ENCODE measurements at places on chromosomes 3 and 15.

DNA sequence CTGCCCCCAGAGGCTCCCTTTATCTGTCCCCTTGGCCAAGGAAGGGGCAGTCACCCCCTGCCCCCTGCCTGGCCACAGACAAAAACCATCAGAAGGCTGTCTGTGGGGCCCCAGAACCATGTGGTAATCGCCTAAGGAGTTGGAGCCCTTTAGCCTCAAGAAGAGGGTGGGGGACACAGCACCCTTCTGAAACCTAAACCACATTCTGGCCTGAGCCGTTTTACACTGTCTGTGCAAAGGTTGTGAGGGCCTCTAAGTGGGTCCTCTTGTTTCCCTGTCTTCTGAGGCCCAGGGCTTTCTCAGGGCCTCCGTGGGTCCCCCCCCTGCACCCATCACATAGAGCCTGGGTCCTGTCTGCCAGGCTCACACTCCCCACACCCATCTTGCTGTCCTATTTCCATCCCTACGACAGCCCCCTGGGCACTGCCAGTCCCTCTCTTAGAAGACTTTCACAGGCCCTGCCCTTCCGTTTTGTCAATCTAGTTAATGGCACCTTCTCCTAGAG, 17.9 kb upstream of the RPUSD3 start:
- DNase-seq = no peak

DNA sequence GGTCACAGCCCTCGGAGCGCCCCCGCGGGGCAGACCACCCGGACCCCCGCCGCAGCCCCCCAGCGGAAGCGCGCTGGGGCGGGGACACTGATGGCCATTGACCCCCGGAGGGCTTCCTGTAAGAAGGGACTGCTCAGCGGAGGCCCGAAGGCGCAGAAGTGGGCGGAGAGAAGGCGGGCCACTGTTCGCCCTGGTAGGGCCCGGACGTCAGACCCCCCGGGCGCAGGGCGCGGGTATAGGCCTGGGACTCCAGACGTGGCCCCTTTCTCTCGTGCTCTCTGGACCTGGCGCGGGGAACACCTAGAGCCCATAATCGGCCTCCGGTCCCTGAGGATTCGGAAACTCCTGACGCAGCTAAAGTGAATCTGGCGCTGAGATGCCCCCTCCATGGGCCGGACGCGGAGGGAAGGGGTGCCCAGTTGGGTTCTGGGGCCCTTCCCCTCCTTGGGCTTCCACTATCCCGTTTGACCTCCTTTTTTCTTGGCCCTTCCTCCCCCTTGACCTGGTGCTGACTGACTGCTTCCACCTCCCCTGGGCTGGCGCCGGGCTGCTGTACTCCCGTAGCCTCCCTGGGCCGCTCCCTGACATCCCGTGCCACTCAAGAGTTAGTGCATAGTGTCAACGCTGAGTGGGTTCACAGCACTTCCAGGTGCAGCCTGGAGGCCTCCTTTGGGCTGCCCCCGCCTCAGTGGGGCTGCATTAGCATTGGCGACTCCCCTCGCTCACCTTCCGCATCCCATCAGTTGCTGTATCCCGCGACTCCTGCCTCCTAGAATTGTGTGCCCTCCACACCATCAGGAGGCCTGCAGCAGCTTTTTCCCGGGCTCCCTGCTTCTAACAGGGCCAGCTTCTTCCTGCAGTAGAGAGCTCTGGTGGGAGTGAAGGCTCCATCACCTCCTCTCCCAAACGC, 694 bp downstream of the ABTB1 start:
- DNase-seq = peak; percentile 52

GRCh38 chr3:24420224-24420623, 74.4 kb downstream of the THRB start:
- DNase-seq = no peak

DNA sequence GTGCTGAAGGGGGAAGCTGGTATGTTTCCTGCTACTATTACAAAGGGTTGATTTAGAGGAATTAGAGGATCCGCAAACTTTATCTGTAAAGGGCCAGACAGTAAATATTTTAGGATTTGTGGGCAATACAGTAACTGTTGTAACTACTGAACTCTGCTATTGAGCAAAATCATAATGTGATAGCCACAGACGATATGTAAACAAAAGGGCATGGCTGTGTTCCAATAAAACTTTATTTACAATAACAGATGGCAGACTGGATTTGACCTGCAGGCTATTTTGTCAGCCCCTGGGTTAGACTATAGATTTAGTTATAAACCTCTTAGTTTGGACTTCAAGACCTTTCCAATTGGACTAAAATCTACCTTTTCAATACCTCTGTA, 27.8 kb upstream of the KCNMB2 start:
- DNase-seq = no peak

DNA sequence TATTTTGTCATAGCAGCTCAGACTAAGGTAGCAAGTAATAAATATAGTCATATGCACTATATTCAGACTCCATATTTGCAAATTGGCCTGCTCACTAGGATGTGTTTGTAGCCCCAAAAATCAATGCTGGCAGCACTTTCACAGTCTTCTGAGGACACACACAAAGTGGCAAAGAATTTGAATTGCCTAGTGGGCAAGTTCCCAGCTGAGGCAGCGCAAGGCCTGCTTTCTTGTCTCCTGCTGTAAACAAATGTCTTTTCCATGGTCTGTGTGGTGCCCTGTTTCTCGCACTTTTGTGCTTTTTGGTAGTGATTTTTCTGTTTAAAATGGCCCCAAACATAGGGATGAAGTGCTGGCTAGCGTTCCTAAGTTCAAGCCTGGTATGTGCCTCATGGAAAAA, 416.0 kb downstream of the OCA2 start:
- no peak for DNase-seq

GRCh38 chr15:78244101-78244500, 9.7 kb upstream of the ACSBG1 start:
- DNase-seq = no peak

DNA sequence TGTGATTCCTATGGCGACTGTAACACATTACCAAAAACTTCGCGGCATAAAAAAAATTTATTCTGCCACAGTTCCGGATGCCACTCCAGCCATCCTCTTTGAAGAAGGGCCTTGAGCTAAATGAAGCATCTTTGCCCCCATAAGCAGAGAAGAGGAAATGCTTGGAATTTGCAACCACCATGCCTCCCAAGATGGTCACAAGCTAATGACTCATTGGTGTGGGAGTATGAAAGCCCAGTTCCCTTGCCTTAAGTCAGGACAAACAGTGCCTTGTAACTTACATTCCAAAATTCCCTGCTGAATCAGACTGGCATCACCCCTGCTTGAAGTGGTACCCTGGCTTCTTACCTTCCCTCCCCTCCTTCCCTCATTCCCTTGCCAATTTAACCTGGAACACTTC, 1077.4 kb downstream of the EPHA3 start:
- no peak for DNase-seq

- DNase-seq = no peak
Observed at GRCh38 chr3:177419904-177420601, 222.8 kb upstream of the TBL1XR1 start.

DNA sequence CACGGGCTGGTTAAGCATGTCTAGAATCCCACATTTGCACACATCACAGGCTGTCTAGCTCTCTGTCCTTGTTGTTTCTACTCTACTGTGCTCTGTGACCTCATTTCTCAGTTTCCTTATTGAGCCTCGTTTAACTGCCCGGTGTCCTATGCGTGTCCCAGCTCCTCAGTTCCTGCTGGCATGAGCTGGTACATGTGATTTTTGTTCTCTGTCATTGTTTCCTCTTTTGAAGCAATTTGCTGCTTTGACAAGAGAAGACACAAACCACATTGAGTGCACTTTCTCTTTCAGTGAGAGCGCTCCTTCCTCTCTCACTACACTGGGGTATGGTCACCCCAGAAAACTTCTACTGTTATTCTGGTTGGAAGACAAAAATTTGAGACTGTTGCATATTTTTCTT, 563.5 kb downstream of the PDCD6IP start:
- DNase-seq = no peak

- DNase-seq = no peak
Observed at GRCh38 chr15:80978685-80979329, 10.8 kb downstream of the MESD start.

GRCh38 chr3:160027541-160028195, 39.0 kb downstream of the IL12A start:
- DNase-seq = no peak

GRCh38 chr3:67529337-67529736, 125.1 kb downstream of the SUCLG2 start:
- no peak for DNase-seq

GRCh38 chr3:123130079-123130750, 63.4 kb downstream of the PDIA5 start:
- DNase-seq = no peak

GRCh38 chr3:146470425-146470990, 1.1 kb upstream of the PLSCR2 start:
- DNase-seq = no peak
